T-helper 17 cell (primary cell): ENCODE measurements at places on chromosomes 6 and 20. TPM values are rescaled to one million over a fixed set of nuclear protein-coding genes. Genes with fewer than 3 reads are reported as not detected.

Gene VSTM2L
- not detected for total RNA-seq

Gene TINAG
- not detected for total RNA-seq

GRCh38 chr6:63537959-63538300 is 34.4 kb upstream of the LOC128125822 start:
- H3K4me3 ChIP-seq, result no peak overlapping the region
- H3K4me1 ChIP-seq, result peaks cover 3% of the 10 kb centered on the region
- peaks cover 18% of the 10 kb centered on the region for H3K27me3 ChIP-seq
- no peak overlapping the region for H3K27ac ChIP-seq
- H3K36me3 ChIP-seq, result no peaks in the 10 kb centered on the region

GRCh38 chr20:15759594-15759993 is 813.7 kb downstream of the KIF16B start:
- no peak overlapping the region for H3K4me3 ChIP-seq
- DNase-seq, result no peak
- H3K27ac ChIP-seq, result no peak overlapping the region
- no peaks in the 10 kb centered on the region for H3K4me1 ChIP-seq
- no peaks in the 10 kb centered on the region for H3K27me3 ChIP-seq
- H3K36me3 ChIP-seq, result no peaks in the 10 kb centered on the region

DNA sequence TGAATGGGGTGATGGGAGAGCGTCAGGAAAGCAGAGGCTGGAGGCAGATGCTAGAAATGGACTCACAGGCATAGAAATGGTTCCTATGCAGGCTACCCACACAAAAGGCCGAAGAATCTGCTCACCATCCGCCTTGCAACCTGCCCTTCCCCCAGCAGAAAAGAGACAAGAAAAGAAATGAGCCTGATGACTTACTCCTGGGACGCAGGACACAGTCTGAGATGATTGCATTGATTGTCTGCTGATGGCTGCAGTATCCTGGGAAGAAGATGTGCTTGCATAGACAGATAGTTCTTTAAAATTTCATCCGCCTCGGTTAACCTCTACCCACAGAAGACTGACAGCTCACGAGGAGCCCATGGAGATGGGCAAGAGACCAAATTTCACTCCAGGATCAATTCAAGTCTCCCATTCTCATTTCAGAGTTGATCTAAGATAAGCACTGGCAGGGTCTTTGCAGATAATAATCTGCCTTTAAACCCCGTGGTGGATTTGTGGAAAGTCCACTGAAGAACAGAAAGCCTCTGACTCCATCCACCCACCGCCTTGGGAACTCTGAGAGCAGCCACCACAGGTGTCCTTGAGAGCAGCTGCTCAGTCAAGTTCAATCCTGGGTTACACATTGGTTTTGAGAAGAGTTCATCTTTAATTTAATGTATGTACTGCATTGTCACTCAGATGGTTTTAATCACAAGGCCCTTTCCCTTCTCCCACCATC is 7.2 kb downstream of the AGPAT4 start:
- H3K4me1 ChIP-seq, result peaks cover 33% of the 10 kb centered on the region
- no peaks in the 10 kb centered on the region for H3K27me3 ChIP-seq
- H3K36me3 ChIP-seq, result peaks cover 11% of the 10 kb centered on the region
- H3K27ac ChIP-seq, result peak overlapping the region; percentile 83
